ENCODE measurements at places on chromosomes 2 and 18.

- no peak for DNase-seq
Observed at GRCh38 chr2:233101816-233102215, 41.7 kb downstream of the INPP5D start.

GRCh38 chr18:38256366-38256765, 690.8 kb upstream of the CELF4 start:
- no peak for DNase-seq

GRCh38 chr18:79439628-79440023, 43.9 kb downstream of the NFATC1 start:
- DNase-seq: no peak

DNA sequence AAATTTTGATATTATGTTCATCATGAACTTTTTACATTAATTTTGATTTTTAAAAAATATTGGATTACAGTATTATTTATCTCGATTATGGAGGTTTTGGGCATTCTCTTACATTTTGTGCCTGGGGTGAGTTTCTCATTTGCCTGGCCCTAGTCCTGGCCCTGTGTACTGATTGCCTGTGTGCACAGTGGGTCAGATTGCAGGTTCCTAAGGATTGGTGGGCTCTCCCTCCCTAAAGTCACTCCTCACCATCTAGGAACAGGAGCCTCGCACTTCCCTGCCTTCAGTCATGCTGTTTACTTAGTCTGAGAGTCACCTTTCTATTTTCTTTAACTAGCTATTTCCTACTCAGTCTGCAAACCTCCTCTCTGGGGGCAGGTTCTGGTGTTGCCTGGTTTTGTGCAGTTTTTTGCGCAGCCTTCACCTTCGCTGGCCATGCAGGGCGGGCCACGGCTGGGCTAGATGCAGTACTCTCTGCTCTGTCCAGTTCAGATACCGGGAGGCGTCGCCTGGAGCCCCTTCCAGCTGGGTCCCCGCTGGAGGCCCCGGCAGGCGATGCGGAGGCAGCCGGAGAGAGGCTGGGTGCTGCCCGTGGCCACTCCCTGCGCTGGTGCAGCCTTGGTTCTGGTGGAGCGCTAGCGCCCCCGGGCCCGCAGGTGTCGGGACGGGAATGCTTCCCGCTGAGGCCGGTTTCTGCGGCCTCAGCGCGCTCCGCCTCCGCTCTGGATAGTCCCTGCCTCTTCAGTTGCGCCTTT, 23.3 kb upstream of the MC5R start:
- DNase-seq: peak; percentile 51

DNA sequence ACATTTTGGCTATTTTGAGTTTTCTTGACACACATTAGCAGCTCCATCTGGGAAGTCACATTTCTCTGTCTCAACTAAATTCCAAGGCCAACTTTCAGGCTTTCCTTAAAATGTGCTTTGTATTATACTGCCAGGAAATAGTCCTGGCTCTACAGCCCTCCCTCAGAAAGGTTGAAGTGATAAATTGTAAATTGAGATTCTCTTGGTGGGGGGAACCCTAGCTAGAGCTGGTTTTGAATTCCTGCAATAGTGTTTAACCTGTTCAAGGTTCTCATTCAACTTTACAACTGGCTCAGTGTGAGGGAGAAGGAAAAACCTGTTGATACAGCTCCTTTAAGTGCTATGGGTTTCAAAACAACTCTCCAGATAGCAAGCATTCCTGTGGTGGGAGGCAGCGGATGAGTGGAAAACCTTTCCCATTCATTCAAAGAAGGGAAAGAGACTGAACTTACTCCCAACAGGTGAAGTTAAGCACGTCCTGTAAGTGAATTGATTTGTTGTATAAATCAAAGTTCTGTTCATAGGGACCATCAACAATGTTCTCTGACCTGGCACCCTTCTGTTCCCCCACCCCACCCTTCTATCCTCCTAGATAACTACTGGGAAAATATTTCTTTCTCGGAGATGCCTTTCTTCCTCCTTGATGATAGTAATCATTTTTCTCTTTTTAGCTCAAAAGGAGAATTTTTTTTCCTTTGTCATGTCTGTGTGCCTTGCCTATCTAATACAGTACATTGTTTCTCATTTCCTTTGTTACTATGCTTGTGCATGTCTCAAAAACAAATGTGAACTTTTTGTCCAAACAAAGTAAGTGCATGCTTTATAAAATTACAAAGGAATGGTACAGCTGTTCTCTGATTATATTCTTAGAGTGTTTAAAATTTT, 44.2 kb upstream of the SLC39A10 start:
- DNase-seq: no peak

DNA sequence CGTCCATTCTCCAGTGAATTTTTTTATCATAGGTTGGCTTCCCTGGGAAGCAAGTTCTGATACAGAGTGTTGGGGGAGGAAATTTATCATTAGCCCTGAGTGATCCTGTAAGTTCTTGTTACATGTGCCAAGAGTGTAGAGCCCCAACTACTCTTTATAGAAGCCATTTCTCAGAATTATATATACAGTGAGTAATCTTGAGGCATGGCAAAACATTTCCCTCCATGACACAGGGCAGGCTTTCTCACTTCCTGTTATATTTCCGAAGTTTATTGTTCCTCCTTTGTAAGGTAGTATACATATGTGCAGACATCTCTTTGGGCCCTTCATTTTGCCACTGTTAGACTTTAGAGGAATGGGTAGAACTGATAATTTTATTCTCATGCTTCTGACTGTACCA, 484.7 kb upstream of the NRXN1 start:
- no peak for DNase-seq

DNA sequence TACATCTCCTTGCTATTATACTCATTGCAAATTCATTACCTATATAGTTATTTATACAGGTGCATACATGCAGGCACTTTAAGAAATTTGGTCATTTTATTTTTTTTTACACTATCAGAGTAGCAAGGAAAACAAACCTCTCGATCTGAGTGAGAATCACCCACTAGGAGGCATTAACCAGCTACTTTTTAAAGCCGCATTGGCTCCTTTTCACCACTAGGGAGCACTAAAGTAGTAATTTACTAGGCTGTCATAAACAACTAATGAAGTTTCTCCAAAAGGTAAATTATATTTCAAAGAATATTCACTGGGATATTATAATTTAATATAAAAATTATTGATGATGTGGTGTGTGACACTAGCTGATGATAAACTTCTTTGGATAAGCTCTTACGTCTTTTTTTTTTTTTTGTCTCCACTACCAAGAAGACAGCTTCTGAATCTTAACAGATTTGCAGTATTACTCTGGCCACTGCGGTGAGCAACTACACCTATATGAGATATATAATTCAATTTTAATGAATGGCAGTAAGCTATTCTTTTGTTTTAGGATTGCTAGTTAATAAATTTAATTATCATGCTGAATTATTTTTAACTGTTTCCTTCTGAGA, 101.9 kb downstream of the NOL4 start:
- DNase-seq: no peak

GRCh38 chr2:63525905-63526304, 62.4 kb downstream of the WDPCP start:
- no peak for DNase-seq

GRCh38 chr2:66523377-66523969, 88.5 kb downstream of the MEIS1 start:
- DNase-seq: no peak

GRCh38 chr18:49025426-49025766, 74.6 kb upstream of the SMAD7 start:
- DNase-seq: no peak

DNA sequence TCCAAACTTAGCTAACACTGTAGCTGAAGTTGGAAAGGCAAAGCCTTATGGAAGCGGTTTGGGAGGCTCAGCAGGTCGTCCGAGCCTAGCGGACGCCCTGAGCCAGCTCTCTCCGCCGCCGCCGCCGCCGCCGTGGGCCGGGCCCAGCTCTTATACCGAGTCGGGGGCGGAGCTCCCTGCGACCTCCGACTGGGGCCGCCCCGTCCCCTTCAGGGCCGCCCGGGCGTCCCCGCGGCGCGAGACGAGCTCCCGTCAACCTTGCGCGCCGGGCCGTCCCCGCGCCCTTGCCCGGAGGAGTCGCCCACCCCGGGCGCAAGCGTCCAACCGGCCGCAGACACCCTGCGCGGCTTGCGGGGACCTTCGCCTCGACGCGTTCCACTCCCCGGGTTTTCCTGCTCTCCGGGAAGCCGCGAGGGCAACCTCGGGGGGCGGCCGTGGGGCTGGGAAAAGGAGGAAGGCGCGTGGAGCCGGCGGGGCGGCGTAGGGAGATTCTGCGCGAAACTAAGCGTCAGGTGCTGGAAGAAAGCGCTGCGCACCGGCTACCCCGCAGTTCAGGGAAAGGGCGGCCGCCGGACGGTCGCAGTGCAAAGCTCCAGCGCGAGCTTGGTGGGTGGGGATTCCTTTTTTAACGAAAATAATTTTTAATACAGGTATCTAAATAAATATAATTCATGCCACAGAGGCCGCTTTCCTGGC, at the start of gene SLC40A1:
SLC40A1 (minus strand) TSS at position 129 of the 696 bp plus-strand sequence. CDS start 326 bp downstream, outside the sequence.
- DNase-seq: peak; percentile 42

DNA sequence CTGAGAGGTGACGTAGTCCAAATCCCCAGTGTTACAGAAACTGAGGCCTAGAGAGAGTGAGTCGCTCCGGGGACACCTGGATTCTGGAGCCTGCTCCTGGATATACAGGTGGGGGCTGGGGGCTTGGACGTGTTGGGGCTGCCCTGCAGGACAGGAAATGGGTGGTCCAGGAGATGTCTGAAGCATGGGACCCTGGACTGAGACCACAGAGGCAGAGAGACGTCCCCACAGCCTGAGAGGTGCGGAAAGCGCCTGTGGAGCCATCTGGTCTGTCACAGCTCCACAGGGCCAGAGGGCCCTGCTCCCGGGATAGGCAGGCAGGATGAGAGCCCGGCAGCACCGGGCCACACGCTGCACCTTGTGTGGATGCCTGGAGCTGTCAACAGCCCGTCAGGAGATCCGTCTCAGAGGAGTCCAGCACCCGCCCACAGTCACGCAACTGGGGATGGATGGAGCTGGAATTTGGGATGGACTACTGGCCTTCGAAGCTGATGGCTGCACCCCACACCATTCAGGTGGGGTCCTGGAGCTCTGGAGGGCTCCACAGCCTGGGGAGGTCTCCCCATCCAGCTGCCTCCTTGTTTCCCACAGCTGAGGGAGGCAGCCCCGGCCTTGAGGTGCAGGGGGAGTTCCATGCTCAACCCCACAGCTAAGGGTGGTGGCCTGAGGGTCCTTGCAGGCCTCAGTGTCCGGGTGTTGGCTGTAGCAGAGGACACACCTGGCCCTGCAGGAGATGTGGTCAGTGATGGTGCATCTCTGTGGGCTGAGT, 303.0 kb downstream of the NDUFA10 start:
- DNase-seq: no peak

DNA sequence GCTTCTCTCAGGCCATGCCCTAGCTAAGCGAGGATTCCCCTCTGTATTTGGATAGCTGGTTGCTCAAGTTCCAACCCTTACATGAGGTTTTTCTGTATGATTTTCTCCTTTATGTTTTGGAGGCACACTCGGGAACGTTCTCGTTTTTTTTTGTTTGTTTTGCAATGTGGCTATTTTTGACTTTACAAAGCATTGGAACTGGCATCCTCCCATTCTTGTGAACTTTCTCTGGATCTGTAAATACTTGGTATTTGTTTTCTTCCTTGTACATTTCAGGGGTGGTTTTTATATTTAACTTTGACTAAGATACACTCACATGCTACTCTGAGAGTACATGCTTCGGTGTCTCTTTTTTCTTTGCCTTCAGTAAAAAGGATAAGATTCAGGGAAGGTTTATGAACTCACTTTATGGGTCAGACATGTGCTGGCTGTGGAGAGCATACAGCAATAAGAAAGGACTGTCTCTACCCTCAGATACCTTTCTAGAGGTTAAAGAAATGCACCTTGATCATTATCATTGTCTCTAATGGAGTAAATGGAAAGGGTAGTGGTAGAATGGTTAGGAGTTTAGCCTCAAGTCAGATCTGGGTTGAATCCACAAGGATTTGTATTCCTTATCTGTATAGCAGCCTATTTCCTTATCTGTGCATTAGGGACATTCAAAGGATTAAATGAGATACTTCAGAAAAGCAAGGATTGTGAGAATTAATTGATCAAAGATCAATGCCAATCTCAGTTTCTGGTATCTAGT, 61.9 kb downstream of the MEIS1 start:
- no peak for DNase-seq

DNA sequence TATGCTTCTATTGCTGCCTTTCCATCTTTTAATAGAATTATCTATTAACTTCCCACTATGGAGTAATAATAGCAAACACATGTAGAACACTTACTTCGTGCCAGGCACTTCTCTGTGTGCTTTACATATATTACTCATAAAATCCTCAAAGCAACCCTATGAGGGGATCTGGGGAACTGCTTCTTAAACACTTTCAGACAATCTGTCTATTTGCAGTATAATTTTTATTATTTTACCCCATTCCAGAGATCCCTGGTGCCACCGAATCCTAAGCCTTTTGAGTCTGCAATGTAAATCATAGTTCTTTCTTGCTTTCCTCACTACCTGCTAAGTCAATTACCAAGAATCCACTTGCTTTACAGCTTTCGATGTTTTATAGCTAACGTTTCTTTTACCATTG, 25.6 kb upstream of the GCFC2 start:
- no peak for DNase-seq

DNA sequence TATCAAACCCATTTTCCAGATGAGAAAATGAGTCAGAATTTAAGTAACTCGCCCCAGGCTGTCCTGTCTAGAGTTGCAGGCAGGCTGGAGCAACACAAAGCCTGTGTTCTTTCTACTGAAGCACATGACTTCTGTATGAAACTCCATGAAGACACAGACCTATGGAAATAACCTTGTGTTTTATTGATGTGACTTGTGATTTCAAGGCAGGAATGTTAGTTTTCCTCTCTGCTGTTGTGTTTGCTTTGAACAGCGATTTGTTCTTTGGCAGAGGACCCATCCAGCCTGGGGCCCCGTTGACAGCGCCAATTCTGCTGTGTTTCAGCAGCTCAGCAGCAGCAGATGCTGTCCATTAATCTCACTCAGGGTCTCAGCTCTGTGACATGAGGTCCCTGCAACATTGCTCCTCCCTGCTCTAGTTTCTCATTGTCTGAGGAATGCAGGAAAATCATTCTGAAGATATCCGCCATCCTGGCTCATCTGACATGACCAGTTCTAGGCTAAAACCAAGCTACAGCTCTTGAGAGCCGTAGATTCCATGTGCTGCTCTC, 344.3 kb upstream of the RAB12 start:
- no peak for DNase-seq

- no peak for DNase-seq
Observed at GRCh38 chr2:96506907-96507240, 1.7 kb upstream of the NEURL3 start.

DNA sequence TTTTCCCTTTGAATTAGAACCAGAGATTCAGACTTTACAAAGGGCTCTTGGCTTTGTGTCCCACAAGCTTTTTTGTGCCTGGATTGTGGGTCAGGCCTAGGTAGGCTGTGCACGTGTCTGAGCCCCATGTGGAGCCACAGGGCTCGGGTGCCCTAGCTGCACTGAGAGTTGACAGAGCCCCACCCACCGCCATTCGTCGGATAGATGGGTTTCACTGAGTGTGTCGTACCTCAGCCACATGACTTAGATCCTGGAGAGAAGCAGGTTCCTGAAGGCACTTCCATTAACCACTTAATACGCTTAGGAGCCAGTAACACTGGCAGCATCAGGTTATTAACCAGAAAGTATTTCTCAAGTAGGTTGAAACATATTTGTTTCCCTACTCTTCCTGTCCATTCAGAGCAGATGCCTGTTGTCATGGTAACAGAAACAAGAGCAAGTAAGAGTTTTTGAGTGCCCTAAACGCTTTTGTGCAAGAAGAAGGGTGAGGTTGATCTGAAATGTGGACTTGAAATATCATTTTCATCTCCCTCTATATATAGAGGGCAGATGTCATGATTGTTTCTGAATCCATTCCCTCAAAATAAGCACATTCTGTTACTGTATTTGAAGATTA, 30.0 kb downstream of the ADCYAP1 start:
- DNase-seq: no peak
